ENCODE measurements at places on chromosomes 11 and 22.
A peak's percentile ranks its signal among the peaks of the same experiment; 100 is the strongest.

- DNase-seq = no peak
These were observed 144.1 kb downstream of the CEP164 start for GRCh38 chr11:117471776-117472175.

DNA sequence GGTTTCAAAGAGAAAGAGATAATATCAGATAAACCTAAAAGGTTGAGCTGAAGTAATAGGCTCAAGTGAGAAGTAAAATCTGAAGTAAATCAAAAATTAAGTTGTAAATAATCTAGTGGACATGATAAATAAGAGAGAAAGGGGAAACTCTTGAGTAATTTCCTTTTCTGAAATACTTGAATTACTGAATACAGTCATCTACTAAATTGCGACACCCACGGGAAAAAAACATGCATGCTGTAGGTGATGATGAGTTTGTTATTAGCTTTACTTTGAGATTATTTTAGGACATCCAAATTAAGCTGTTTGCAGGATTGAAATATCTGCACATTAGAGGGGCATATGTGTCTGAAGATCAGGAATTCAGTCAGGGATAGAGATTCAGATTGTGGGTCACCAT lies 50.0 kb upstream of the CARD18 start:
- DNase-seq = no peak

GRCh38 chr11:114877976-114878375 lies 199.6 kb downstream of the NXPE2 start:
- DNase-seq = no peak

- peak; percentile 51 for DNase-seq
These were observed 3.8 kb downstream of the DGCR2 start for GRCh38 chr22:19118329-19118880.

All from activated naive CD4-positive, alpha-beta T cell treated with anti-CD3 and anti-CD28 coated beads for 36 hours (primary cell).